ENCODE measurements at places on chromosomes 7 and 10. TPM values are rescaled to one million over a fixed set of nuclear protein-coding genes. Genes with fewer than 3 reads are reported as not detected.

Gene GALNT17
- total RNA-seq, result not detected

Gene CYP3A7
- total RNA-seq, result 0.07 TPM

Gene TMEM176A
- not detected for total RNA-seq

Gene CPA2
- total RNA-seq, result not detected

Gene PILRB
- total RNA-seq, result 12.4 TPM

Gene DPYSL4
- total RNA-seq, result 12.0 TPM

Gene SMO
- total RNA-seq, result 3.1 TPM

Gene AKR1D1
- not detected for total RNA-seq

Gene IGFBP1
- total RNA-seq, result 0.72 TPM

Gene COBL
- not detected for total RNA-seq

Gene HGF
- 1.7 TPM for total RNA-seq

Gene LIPF
- not detected for total RNA-seq

Gene CDK1
- total RNA-seq, result 155 TPM

Gene ASZ1
- not detected for total RNA-seq

Gene PTEN
- 139 TPM for total RNA-seq

Gene NPC1L1
- not detected for total RNA-seq

Gene SPOCK2
- 0.29 TPM for total RNA-seq

Gene SOSTDC1
- total RNA-seq, result not detected

Gene OR13A1
- total RNA-seq, result not detected

Gene R3HCC1L
- 18.5 TPM for total RNA-seq

Gene LRRC17
- total RNA-seq, result 4.4 TPM

Gene SPDYE11
- total RNA-seq, result not detected

Gene NSUN6
- total RNA-seq, result 11.3 TPM

Gene HSPA12A
- total RNA-seq, result 0.27 TPM

Gene LRRD1
- total RNA-seq, result 0.07 TPM
